ENCODE measurements at places on chromosomes 7 and 10.

- DNase-seq, result no peak
These were observed 44.9 kb downstream of the BEND7 start for GRCh38 chr10:13483951-13484350.

- DNase-seq, result no peak
These were observed 280.8 kb downstream of the ADK start for GRCh38 chr10:74431816-74432215.

DNA sequence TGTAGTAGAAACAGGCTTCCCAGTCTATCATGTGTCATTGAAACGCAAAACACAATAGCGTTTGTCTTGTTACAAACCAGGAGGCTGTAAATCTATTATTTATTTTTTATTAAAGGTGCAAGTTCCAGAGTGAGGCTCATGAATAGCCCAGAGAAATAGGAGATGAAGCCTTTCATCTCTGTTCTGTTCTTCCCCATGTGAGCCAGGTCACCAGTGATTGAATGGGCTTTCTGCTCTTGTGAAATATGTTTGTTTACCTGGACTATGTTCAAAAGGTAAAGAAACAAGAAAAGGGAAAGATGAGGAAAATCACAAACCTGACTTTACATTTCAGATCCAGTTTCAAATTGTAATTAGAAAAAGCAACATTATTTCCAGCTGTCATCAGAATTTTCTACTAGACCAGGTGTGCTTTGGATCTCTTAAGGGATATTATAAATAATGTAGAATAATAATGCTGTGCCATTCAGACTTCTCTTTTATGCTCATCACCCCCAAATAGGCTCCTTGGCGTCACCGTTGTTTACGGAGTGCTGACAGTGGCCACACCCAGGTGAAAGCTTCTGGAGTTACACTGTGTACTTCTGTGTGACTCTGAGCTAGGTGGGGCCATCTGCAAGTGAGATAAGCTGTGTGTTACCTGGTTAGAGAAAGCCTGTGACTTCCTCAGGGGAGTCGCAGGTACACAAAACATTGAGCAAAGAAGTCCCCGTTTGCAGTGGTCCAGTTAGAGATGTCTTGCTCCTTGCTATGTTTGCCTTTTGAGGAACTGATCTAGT is 274.9 kb downstream of the SDK1 start:
- peak; percentile 56 for DNase-seq

- DNase-seq, result no peak
These were observed 121.7 kb downstream of the C7orf25 start for GRCh38 chr7:42790196-42790595.

DNA sequence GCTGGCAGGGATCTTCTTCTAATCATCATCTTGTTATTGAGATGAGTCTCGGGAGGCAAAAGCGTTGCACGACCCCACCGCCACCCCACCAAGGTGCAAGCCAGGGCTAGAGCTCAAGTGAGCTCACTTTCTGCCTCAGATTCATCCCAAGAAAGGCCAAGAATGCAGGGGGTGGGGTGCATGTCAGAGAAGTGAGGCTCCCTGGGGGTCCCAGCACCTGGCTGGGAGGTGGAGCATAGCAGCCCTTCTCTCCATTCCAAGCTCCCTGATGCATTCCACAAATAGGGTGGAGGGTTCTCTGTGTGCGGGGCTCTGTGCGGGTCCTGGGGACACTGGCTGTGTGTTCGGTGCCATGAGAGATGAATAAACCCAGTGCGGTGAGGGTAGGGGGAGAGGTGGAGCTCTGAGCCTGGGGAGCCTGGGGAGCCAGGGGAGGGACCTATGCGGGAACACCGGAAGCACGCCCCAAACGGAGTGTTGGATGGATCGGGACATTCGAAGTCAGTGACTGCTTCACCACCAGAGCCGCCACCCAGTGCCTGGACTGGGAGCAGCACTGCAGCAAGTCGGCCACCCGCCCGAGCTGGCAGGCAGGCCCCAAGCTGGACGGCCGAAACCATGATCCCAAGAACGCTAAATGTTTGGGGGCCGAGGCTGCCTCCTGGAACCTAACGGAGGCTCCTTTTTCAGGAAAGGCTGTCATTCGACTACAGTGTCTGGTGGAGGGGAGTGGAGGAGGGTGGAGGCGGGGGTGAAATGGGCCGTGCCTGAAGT is 17.9 kb upstream of the HMX3 start:
- no peak for DNase-seq

DNA sequence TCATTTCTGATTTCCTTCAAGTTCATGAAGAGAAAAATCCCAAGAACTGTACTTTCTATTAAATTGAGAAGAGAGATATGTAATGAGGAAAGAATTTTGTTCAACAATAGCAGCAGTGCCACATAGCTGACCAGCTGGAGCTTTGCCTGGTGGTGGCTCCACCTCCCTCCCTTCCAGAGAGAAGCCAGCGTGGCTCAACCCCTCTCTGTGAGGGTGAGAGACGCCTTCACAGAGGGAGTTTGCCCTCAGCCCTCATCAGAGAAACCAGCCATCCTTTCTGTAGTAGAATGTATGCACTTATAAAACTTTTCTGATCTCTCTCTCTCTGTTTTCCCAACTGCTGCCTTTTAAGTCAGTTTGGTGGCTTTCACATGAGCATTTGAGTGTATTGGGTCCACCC is 20.5 kb upstream of the COL1A2 start:
- DNase-seq, result peak; percentile 84

- no peak for DNase-seq
These were observed 41.2 kb downstream of the ADCYAP1R1 start for GRCh38 chr7:31093282-31093681.

DNA sequence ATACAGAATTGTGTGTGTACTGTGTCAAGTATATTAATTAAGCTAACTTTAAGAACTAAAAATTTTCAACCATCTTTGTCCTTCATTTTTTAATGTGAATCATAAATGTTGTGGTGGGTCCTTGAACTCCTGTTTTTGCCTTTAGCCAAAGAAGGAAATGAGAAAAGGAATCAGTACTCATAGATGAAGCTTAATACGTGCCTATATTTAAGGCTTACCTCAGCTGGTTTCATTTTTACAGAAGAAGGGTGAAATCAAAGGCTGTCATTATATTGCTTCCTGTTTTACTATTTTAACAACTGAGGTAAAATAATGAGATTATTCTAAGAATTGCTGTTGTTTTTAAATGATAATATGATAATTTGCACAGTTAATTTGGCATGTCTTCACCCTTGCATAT is 6.3 kb upstream of the SNX13 start:
- no peak for DNase-seq

DNA sequence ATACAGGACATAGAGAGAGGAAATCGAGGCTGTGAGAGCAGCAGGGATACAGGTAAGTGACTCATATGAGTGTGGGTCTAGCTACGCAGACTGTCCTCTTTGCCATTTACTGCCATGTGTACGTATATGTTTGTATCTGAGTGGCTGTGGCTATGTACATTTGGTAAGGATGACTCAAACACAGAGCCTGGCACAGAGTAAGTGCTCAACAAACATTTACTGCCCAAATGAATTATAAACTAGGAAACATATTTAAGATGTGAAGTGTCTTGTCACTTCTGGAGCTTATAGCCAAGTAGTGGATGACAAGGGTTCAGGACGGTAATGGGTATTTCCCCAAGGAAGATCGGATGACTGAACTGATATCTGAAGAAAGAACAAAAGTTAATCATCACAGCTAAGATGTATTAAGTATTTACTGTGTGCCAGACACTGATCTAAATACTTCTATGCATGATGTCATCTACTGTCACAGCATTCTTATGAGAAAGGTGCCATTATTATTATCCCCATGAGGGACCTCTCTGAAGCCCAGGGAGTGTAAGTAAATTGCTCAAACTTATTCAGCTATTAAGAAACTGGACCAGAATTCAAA is 6.0 kb downstream of the MRPL43 start:
- DNase-seq, result no peak
